ENCODE measurements at places on chromosomes 13 and 19.

- DNase-seq: no peak
Measured at GRCh38 chr13:68535329-68535728, 1305.2 kb upstream of the PCDH9 start.

DNA sequence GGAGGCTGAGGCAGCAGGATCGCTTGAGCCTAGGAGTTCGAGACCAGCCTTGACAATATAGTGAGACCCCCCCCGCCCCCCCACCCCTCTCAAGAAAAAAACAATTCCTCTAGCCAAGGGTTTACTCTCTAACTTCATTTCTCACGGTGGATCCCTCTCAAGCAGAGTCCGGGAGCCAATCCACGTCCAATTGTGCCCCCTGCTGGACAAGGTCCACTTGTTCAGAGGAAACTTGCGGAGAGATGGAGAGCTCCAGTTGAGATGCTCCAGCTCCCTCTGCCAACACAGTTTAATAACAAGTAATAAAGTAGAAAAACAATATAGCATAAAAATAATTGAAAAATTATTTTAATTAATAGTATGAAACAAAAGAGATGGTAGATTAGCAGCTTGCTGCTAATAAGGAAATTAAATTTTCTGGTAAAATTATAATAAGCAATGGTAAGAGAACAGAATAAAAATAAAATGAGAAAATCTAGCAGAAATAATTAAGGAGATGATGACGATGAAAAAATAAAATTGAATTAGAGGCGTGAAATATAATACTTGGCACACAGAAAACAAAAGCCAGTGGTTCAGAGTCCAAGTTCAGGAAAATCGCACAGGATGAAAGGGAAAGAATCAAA, 14.5 kb upstream of the SIGLEC14 start:
- DNase-seq: peak; percentile 70

- no peak for DNase-seq
Measured at GRCh38 chr13:99916366-99917103, 55.0 kb downstream of the ZIC5 start.

GRCh38 chr13:32911506-32911905, 104.7 kb upstream of the KL start:
- no peak for DNase-seq

DNA sequence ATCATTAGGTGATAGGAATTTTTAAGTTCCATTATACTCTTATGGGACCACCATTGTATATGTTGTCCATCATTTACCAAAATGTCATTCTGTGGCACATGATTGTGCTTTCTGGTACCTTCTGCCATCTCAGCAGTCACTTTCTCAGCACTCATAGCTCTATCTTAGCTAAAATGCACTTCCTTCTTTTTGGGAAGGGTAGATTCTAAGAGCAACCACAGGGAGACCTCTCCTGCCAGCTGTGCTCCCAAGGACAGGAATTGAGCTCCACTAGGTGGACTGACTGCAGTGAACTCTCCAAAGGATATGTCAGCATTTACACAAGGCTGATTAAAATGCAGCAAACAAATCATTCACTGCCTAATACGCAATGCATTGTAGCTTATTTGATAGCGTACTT, 91.8 kb upstream of the OBI1 start:
- DNase-seq: no peak

DNA sequence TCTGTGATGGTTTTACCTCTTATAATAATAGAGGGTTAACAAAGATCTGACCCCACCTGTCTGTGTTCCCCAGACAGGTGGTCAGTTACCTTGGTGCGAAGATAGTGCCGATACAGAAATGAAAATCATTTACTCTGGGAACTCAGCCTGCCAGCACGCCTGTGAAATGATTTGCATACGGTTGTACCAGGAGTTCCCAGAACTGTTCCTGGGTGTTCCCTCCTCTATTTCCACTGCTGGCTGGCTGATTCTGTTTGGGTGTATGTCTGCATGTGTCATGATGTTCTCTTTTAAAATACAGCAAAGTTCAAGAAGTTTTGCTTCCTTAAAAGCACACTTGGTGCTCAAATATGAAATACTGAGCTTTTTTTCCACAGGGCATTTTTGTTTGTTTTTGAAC, 527.1 kb downstream of the FGF9 start:
- DNase-seq: no peak

GRCh38 chr19:13079542-13079986, 23.1 kb downstream of the LYL1 start:
- no peak for DNase-seq

DNA sequence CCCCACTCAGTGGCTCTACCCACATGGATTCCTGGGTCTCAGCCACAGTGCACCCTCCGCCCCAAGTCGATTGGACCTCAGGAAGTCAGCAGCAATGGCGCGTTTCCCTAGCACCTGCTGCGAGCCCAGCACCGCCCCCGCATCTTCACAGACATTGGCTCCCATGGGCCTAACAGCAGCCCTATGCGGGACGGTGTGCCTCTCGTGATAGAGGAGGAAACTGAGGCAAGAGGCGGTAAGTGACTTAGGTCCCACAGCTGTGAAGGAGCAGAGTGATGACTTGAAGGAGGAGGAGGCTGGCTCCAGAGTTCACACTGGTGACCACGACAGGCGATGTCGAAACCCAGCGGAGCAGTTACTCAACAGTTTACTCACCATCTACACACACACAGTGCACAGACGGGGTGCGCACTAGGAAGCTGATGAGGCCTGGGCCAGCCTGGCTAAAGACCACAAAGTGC, 104.5 kb upstream of the SOX1 start:
- DNase-seq: no peak

GRCh38 chr19:33557196-33557595, 35.6 kb upstream of the PEPD start:
- DNase-seq: no peak

DNA sequence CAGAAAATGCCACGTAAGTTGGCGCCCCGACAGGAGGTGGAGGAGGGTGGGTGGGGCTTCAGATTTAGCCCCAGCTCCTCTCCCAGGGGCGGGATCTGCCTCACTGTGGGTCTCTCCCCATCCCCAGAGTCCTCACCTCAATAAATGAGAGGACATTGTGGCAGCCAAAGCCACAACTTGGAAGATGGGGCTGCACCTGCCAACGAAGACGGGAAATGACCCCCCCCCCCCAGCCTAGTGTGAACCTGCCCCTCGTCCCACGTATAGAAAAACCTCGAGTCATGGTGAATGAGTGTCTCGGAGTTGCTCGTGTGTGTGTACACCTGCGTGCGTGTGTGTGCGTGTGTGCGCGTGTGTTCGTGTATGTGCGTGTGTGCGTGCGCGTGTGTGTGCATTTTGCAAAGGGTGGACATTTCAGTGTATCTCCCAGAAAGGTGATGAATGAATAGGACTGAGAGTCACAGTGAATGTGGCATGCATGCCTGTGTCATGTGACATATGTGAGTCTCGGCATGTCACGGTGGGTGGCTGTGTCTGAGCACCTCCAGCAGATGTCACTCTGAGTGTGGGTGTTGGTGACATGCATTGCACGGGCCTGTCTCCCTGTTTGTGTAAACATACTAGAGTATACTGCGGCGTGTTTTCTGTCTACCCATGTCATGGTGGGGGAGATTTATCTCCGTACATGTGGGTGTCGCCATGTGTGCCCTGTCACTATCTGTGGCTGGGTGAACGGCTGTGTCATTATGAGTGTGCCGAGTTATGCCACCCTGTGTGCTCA, 1.5 kb upstream of the TRAPPC5 start:
- DNase-seq: peak; percentile 36

GRCh38 chr19:13613447-13613846, 107.2 kb upstream of the CACNA1A start:
- DNase-seq: no peak

- no peak for DNase-seq
Measured at GRCh38 chr13:75959861-75960481, 323.8 kb downstream of the LMO7 start.

GRCh38 chr13:21310220-21310619, 133.8 kb downstream of the MRPL57 start:
- no peak for DNase-seq

DNA sequence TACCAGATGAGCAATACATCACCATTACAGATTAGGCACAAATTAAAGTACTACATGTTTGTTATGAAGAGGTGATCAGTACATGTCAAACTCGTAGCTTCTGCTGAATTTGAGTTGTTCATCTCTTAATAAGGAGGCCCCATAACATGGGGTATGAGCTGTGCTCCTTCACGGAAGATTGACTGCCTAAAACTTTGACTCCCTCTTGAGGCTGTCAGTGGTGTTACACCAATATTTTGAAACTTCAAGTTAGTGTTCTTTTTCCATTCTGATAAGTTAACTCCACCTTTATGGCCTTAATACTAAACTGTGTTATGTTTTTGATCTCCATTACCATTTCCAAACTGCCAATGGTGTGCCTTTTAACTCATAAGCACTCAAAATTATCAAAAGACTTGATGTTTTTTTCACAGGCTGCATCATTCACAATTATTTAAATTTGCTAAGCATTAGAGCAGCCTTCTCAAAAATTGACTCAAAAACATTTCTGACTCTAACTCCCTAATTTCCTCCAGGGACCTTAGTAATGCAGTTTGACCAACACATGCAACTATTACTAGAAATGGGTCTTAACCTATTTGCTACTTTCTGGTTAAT, 1591.5 kb downstream of the PCDH9 start:
- DNase-seq: no peak

DNA sequence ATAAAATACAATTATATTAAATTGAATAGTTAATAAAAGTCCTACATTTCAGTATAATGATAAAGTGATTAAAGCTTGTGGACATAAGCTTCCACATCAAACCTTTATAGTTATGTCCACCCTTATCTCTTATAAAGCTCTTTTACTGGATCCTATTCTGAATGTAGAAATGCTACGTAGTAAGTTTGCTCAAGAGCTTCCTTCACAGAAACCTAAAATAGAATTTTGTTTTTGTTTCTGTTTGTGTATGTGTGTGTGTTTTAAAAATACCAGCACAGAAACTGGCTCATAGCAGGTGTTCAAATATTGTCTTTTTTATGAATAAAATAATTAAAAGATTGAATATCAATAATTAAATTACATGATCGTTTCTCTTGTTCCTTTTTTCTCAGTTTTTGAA, 21.0 kb upstream of the UFM1 start:
- DNase-seq: no peak

GRCh38 chr13:41268764-41269163, 5.4 kb upstream of the MTRF1 start:
- no peak for DNase-seq

GRCh38 chr13:109790942-109791605, 4.7 kb upstream of the IRS2 start:
- peak; percentile 48 for DNase-seq

DNA sequence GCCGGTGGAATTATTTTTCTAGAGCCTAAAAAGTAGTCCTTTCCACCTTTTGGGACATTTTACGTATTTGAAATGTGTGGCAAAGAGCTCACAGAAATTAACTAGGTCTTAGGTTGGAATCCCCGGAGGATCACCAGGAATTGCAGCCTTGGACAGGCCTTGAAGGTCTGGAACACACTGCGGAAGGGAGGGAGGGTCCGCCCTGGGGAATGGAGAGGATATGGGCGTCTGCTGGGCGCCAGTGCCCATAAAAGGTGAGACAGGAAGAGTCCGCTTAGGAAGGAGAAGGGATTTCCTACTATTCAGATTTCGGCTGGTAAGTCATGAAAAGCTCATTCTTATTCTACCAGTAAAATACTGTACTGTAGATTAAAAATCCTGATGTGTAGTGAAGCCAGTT, 111.9 kb downstream of the COL4A2 start:
- DNase-seq: no peak

DNA sequence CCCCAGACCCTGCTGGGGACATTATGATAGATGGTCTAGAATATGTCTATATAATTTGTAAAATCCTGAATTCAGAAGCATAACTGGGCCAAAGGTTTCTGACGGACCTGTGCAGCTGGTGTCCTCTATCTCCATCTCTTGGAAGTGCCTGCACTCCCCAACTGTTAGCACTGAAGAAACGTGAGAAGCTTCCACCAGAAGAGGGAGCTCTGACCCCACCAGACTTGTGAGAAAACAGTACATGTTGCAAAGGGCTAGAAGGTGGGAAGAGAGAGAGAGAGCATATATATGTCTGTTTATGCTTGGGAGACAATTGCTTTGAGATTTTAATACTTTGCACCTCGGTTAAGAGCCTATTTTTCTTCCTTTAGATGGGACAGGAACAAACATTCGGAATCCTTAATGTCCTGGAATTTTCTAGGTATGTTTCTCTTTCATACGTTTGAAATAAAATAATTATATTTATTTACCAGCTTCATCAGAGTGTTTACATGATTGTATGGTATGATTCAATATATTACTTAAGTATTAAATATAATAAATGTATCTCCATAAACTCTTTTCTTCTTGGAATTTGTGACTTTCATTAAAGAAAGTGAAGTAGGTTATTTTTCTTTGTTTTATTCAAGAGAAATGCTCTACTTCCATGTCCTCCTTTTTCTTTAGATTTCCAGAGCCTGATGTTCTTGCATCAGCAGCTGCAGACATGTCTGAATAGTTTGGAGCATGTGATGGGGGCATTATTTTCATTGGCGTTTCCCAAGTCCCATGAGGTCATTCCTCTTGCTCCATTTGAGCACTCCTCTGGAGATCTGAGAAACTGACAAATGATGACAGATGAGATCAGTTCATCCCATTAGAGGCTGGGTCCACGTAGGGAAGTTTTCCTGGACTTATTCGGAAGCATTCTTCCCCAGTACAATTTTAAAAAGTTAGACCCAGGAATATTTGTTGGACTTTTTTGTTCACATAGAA, 202.9 kb downstream of the ATP8A2 start:
- DNase-seq: peak; percentile 76

GRCh38 chr19:34217952-34218817, 36.2 kb upstream of the GARRE1 start:
- DNase-seq: no peak

DNA sequence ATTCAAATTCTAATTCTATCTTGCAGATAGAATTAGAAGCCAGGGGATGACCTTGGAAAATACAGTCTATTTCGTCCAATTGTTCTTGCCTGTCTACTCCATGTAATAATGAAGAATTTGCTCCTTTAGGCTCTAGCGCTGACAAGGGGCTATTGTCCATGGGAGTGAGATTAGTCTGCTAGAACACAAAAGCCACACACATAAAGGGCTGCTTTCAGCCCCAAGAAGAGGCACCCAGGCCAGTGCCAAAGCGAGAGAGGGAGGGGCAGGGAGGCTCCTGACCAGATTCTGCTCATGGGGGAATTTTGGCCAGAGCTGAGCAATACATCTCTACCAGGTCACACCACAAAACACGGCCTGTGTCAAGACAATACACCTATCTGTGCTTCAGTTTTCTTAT, 1306.9 kb downstream of the UQCRFS1 start:
- peak; percentile 74 for DNase-seq

- DNase-seq: no peak
Measured at GRCh38 chr13:78875792-78876580, 217.0 kb upstream of the OBI1 start.

GRCh38 chr19:42253245-42254088, 1.5 kb downstream of the ERF start:
- peak; percentile 59 for DNase-seq

- no peak for DNase-seq
Measured at GRCh38 chr13:30664689-30665275, 47.1 kb downstream of the USPL1 start.

Data from dorsolateral prefrontal cortex (tissue), 122 donors.